ENCODE measurements at places on chromosomes 13 and 19.

DNA sequence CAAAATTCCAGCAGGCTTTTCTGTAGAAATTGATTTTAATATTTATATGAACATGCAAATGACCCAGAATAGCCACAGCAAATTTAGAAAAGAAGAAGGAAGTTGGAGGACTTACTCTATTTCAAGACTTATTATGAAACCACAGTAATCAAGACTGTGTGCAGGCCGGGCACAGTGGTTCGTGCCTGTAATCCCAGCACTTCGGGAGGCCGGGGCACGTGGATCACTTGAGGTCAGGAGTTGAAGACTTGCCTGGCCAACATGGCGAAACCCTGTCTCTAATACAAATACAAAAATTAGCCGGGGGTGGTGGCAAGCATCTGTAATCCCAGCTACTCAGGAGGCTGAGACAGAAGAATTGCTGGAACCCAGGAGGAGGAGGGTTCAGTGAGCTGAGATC is 6.0 kb upstream of the FFAR2 start:
- no peak for DNase-seq

GRCh38 chr19:47432499-47432898 is 13.2 kb upstream of the MEIS3 start:
- no peak for DNase-seq

DNA sequence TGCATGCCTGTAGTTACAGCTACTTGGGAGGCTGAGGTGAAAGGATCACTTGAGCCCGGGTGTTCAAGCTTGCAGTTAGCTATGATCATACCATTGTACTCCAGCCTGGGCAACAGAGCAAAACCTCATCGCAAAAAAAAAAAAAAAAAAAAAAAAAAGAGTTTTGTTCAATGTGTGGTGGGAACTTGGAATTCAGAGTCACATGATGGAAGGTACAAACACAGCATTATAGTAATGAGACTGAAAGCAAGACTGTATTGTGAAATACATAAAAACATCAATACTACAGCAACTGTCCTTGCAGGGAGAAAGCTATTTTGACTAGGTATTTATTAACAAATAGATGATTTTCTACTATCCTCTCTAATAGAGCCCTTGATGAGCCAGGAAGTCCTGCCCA is 393.2 kb downstream of the DLEU7 start:
- no peak for DNase-seq

GRCh38 chr19:54133312-54133956 is 4.1 kb upstream of the CNOT3 start:
- no peak for DNase-seq

DNA sequence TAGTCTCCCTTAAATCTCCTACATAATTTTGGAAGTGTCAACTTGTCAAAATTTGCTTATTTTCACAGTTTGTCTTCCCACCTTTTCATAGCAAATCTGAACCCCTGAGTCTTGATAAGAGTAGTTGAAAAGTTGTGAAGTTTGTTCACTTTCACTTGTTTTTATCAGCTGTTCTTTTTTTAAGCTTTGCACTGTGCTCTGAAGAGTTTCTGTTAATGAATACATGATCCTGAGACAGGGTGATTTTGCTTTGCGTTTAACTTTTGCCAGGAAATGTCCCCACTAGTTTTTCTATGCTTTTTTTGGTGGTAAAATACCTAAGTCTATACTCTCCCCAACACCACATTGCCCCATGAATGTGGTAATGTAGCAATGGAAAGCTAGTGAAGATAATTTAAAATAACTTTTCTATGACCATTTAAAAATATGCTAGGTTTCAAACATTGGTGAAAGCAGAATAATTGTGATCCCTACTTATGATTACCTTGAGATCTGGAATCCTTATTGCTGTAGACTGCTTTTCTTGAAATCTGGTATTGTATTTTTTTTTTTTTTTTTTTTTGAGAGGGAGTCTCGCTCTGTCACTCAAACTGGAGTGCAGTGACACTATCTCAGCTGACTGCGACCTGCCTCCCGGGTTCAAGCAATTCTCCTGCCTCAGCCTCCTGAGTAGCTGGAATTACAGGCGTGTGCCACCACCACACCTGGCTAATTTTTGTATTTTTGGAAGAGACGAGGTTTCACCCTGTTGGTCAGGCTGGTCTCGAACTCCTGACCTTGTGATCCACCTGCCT is 5.4 kb downstream of the NUP58 start:
- no peak for DNase-seq

- DNase-seq = no peak
These were observed at the start of gene PHLDB3 for GRCh38 chr19:43504426-43505185. Gene PHLDB3 (minus strand): TSS chr19:43504746. CDS start chr19:43504118, 628 bp downstream.

DNA sequence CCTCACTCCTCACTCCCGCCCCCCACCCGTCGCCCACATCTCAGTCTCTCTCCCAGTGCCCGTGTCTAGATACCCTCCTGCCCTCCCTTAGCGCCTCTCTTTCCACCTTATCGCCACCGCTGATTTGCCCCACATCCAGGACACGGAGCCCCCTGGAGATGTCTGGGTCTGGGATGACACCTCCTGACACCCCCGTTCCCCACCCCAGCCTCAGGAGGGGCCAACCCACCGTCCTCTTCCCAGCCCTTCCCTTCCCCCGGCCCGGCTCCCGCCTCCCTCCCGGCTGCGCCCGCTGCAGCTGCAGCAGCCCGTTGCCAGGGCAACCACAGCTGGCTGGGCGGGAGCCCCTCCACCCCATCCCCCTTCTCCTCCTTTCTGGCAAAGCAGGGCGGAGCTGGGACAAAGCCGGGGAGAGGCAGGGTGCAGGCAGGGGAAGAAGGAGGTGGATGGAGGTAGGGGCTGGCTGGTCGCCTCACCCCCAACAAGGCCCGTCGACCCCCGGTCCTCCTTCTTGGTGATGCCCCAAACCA is 13.5 kb downstream of the DPF1 start:
- no peak for DNase-seq

GRCh38 chr13:49679246-49679645 is 12.0 kb downstream of the EBPL start:
- no peak for DNase-seq

DNA sequence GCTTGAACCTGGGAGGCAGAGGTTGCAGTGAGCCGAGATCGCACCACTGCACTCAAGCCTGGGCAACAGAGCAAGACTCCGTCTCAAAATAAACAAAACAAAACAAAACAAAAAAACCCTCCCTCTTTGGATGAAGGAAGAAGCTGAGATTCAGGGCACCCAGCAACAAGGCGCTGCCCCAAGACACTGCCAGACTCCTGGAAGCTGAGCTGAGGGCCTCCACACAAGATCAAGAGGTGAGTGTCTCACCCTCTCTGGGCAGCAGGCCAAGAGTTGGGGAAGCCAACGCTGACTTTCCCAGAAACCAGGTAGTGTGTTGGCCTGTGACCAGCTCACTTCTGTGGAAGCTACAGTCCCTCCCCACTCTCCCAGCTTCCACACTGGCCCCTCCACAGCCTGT is 3.7 kb upstream of the TYROBP start:
- DNase-seq = no peak
